ENCODE measurements at places on chromosomes 11 and 22.
A peak's percentile ranks its signal among the peaks of the same experiment; 100 is the strongest.

DNA sequence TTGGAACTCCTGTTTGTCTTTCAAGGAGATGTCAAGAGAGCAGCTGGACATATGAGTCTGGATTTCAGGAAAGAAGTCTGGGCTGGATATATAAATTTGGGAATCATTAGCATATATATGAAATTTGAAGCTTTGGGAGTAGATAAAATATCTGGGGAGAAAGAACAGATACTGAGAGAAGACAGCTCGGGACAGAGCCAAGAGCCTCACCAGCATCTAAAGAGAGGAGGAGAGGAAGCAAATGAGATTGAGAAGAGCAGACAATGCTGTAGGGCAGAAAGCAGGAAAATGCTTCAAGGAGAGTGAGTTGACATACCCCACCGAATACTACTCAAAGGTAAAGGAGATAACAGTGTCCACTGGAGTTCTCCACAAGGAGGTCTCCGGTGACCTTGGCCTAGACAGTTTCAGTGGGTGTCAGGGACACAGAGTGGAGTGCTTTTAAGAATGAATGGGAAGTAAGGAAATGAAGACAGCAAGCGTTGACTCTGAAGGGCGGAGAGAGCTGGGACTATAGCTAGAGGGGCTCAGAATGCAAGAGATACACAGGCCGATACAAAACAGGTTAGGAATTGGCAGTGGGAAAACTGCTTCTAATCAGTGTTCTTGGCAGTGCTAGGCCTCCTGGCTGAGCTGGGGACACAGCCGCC is 862 bp downstream of the APBB1 start:
- no peak for DNase-seq

- no peak for DNase-seq
These were observed 68.5 kb upstream of the LMO1 start for GRCh38 chr11:8332196-8332595.

DNA sequence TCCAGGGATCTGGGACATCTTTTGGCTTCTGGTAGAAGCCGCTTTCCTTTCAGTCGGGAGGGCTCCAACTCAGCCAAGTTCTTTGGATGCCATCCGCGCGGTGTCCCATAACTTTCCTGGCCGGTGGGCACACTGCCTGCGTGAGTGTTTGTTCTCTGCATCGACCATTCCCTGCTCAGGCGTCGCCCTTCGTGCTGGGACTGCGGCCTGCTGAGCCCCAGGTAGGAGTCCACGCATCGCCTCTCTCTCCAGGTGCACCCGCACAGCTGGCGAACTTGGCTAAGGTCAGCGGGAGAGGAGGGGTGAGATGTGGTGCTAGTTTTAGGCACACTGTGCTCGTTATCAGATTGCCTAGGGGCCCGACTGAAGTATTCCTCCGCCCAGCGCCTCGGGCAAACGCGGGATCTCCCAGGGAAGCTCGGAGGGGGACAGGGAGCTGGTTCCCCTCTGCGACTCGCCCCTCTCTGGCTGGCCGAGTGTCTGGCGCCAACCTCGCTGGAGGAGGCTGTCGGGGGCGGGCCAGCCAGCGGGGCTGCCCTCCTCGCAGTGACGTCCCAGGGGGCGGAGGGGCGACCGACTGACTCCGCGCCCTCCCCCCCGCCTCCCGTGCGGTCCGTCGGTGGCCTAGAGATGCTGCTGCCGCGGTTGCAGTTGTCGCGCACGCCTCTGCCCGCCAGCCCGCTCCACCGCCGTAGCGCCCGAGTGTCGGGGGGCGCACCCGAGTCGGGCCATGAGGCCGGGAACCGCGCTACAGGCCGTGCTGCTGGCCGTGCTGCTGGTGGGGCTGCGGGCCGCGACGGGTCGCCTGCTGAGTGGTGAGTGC is at the start of gene LAYN:
Gene LAYN (plus strand): TSS at position 607 of the 823 bp plus-strand sequence. CDS start 124 bp downstream, at position 731.
- DNase-seq: no peak

DNA sequence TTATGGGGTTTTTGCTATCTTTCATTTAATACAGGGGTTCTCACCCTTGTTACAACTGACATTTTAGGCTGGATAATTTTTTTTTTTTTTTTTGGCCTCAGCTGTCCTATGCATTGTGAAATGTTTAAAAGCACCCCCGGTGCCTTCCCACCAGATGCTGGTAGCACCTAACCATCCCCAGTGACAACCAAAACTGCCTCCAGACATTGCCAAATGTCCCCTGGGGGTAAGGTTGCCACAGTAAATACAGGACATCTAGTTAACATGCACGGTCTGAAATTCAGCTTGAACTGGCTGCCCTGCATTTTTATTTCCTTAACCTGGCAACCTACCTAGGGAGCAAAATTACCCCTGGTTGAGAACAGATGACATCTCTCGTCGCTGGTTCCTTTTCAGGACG is 72.4 kb downstream of the CYTH4 start:
- no peak for DNase-seq

DNA sequence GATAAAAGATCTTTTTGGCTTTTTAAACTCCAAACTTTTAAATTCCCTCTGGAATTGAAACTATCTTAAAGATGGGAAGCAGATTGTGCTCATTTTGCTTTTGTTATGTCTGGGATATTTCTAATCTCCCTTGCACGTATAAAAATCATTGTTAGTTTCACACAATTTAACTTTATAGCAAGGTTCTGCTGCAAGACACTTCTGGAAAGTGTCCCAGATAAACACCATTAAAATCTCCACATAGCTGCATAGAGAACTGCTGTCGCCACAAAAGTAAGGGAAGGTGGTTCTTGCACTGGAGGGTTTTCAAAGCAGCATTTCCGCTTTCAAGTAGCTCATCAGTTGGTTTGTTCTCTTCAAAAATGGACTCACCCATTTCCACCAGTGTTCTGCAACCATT is 11.8 kb downstream of the PTS start:
- DNase-seq: no peak

GRCh38 chr22:48396091-48396784 is 1431.4 kb downstream of the BRD1 start:
- DNase-seq: no peak

DNA sequence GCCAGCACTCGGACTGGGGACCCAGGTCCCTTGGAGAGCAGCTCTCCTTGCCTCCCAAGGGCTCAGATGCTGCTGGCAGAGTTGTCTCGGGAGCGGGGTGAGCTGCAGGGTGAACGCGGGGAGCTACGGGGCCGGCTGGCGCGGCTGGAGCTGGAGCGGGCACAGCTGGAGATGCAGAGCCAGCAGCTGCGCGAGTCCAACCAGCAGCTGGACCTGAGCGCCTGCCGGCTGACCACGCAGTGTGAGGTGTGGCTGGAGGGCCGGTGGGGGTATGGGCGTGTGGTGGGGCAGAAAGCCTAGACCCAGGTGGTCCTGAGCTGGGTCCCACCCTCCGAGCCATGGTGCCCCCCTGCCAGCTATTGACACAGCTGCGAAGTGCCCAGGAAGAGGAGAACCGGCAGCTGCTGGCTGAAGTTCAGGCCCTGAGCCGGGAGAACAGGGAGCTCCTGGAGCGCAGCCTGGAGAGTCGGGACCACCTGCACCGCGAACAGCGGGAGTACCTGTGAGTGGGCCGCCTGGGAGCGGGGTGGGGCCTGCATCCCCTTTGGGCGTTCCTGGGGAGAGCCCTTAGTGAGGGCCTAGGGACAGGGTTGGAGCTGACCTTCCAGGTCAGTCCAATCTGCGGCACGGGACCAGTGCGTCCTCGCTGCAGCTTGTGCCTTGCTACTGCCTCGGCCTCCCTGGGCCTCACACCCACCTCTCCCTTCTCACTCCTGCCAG is 5.8 kb upstream of the RPS6KA4 start:
- DNase-seq: no peak

GRCh38 chr11:73942010-73942409 is 8.8 kb upstream of the DNAJB13 start:
- no peak for DNase-seq

- no peak for DNase-seq
These were observed 8.0 kb upstream of the TSPAN18 start for GRCh38 chr11:44718612-44719390.

DNA sequence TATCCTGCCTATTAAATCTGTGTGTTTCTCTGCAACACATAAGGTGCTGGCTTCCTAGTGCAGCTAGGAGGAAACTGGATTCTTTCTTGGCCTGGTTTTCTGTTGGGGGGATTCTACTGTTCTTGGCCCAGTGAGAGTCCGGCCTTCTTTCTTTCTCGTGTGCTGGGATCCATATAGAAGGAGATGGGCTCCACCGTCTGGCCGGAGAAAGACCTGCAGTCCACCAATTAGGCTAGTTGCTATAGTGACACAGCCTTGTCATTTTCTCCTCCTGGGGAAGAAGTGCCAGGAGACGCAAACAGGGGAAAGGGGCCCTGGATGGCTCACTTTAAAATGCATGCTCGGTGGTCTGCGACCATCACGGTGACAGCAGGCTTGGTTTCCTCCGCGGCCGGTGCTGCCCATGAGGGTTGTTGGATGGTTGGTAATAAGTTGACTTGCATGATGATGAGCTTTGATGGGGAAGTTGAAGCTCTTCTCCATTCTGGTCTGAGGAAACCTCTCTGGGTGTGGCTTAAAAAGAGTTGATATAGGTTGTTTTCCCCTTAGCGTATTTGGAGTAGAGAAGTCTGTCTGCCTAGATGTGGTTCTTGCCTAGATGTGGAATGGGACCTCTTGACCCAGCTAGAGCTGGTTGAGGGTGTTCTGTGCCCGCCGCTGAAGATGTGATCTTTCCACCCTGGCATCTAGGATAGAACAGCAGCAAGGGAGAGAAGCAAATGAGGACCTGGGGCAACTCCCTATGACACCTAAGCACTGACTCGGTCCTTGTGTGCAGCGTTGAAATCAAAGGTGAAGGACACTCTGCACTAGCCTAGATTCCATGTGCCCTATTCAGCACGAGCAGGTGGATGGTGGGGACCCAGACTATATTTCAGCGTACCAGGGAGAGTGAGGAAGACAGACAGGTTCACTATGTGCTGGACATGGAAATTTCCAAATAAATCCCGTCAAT is 1335.0 kb downstream of the BRD1 start:
- peak; percentile 91 for DNase-seq

DNA sequence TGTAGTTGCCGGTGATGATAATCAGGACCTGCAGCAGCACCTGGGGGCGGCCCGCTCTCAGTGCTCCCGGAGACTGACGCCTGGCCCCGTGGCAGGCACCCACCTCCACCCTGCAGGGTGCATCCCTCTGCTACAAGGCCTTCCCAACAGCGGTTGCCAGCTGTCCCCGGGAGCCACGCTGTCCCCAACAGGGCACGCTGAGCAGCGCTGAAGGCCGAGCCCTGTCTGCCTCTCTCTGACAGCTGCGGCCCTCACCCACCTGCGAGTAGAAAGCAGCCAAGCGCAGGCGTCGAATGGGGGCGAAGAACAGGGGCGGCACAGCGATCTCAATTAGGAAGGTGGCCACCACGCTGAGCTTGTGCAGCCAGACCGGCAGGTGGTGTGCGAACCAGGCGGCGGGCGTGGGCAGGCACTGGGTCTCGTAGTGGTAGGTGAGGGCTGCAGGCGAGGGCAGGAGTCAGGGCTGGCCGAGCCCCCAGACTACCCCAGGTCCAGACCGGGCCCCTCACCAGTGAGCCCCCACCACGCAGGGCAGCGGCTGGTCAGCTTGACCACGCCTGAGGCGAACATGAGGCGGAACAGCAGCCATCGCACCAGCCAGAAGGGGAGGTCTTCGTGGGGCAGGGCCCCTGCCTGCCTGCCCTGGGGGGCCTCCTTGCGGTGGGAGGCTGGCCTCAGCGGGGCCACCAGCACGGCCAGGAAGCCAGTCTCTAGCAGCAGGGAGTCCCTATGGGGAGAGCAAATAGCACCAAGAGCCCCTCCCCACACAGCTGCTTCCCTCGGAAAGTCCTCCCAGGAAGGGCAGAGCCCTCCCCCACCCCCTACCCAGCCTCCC is 1.5 kb downstream of the LMF2 start:
- DNase-seq: no peak

- no peak for DNase-seq
These were observed 94.1 kb downstream of the USP35 start for GRCh38 chr11:78282821-78283220.

- no peak for DNase-seq
These were observed 268.6 kb upstream of the PDGFD start for GRCh38 chr11:104432526-104432925.

DNA sequence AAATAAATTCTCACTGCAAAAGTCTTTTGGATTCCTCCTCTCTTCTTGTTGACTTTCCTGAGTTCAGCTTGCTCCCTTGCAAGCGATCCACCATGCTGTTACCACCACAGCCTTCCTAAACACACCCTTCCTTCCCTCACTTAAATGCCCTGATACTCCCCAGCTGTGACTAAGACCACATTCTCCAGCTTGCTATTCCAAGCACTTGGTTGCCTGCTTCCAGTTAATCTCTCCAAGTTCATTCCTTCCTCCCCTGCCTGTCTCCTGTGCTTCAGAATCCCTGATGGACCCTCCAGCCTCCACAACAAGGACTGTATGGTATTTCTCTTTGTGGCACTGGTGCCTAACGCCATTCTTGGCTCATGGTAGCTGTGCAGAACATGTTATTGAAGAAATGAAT is 603.9 kb upstream of the CADM1 start:
- DNase-seq: no peak

DNA sequence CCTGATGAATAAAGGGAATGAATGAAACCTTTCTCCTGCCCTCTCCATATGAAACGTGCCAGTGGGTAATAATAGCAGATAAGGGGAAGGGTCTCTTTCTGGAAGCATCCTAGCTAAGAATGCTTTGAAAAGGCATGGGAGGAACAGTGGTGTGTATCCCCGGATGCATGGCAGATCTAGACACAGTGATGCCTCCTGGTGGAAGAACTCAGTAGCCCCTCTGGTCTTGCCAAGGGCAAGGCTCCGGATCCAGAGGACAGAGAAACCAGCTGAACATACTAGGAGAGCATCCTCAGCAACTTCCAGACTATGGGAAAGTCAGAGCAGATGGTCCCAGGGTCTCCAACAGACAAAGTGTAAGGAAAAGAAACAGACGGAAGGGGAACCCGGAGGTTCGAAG is 6.4 kb downstream of the BAIAP2L2 start:
- no peak for DNase-seq
